MCF 10A (cell line): ENCODE measurements at places on chromosomes 7 and 10. TPM values are rescaled to one million over a fixed set of nuclear protein-coding genes. Genes with fewer than 3 reads are reported as not detected.

GRCh38 chr10:110203500-110204455 lies 3.6 kb upstream of the MXI1 start:
- DNase-seq = no peak

- no peak for DNase-seq
Measured at GRCh38 chr7:118793582-118793981, 569.1 kb downstream of the ANKRD7 start.

GRCh38 chr7:50860174-50860573 lies 77.5 kb upstream of the GRB10 start:
- no peak for DNase-seq

- DNase-seq = peak; percentile 63
Measured at GRCh38 chr10:72044417-72045041, 43.8 kb downstream of the SPOCK2 start.

GRCh38 chr10:1270906-1271305 lies 214.7 kb downstream of the WDR37 start:
- DNase-seq = no peak

DNA sequence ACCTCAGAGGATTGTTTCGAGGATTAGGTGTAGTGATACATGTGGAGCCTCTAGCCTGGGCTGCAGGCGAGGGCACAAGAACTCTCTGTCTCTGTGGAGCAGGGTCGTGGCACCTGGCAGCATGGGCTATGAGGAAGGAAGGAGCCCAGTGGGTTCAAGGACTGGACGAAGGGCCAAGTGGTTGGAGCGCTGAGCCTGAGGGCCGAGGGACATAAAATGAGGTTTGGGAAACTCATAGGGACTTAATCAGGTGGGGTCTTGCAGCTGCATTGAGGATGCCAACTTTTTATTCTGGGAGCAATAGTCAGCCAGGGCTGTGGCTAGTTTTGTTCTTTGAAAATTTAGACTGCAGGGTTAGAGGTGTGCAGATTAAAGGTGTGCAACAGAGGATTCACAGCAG lies 33.0 kb upstream of the ZNF32 start:
- DNase-seq = no peak

DNA sequence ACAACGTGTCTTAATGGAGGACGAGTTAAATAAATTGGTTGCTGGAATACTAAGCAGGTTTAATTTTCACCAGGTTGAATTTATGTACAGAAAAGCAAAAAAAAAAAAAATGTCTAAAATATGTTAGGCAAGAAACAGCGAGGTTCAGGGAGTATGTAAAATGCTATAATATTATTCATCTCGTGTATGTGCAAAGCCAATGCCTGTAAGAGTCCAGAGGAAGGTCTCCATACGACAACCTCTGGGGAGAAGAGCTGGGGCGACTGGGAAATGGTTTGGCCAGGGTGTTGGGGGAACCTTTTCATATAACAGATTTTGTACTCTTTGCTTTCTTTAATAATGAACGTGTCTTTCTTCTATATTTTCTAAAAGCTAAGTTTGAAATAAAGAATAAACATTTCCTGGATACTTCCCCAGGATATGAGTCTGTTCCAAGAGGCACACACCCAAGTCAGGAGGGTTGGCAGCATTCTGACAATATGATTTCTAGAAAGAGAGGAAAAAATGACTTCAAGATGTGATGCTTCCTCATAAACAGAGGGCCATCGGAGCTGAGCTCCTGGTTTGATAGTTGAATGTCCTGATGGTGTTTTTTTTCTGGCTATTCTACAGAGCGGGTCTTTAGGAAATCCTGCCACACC lies 208.6 kb upstream of the MGMT start:
- peak; percentile 42 for DNase-seq

DNA sequence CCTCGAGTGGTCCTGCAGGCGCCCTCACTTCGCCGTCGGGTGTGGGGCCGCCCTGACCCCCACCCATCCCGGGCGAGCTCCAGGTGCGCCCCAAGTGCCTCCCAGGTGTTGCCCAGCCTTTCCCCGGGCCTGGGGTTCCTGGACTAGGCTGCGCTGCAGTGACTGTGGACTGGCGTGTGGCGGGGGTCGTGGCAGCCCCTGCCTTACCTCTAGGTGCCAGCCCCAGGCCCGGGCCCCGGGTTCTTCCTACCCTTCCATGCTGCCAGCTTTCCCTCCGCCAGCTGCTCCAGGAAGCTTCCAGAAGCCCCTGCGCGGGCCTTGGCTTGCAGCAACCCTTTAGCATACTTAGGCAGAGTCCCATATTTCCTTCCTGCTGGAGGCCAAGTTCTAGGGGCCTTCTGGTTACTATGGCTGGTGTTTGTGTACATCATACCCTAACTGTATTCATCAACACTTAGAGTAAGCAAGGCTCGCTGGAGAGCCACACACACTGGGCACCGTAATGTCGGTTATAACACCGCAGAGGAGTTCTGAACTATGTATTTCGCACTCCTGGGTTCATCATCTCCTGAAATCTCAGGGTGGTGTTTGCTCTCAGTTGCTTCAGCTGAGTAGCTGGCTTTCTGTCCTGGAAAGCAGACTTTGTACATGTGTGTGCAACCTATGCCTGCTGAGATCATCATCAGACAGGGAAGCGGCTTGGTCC lies 471 bp downstream of the MGMT start:
- peak; percentile 13 for DNase-seq

DNA sequence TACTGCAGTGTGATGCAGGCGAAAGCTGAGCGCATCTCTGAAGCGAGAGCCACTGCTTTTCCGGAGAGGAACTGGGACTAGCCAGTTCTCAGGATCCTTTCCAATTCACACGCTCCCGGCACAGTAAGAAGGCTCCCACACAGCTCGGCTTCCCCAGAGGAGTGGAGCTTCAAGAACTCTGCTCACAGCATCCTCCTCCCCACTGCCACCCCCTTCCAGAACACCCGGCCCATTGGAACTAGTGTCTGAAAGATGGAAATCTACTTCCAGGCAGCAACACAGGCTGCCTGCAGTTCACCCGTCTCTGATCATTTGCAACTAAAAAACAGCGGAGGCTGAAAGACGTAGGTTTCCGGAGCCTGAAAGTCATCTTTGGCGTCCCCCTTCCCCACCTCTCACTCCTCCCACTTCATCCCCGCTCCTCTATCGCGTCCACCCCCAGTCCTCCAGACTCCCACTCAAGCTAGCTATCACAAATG lies at the start of gene DGKB:
Gene DGKB, minus strand, starts transcription at position 163 of the 479 bp plus-strand sequence.
- DNase-seq = no peak

DNA sequence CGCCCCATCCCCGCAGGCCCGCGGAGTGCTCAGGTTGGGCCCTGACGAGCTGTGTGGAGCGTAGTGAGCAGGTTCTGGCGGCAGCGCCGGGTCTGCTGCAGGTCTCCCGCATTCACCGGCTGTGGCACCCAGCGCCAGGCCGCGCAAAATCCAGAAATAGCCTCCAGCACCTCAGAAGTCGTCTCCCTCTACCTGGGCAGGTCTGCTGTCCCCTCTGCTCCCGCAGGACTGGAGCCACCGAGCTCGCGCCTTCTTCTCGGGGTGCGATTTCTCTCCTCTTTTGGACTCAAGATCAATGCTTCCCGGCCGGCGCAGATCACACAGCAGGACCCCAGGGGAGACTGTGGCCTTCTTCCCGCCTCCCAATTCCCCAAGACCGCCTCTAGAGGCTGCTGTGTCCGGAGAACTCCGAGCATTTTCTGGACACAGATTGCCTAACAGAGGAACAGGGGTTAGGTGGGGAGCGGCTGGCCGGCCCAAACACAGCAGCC lies 8.4 kb downstream of the TLX1 start:
- DNase-seq = no peak

DNA sequence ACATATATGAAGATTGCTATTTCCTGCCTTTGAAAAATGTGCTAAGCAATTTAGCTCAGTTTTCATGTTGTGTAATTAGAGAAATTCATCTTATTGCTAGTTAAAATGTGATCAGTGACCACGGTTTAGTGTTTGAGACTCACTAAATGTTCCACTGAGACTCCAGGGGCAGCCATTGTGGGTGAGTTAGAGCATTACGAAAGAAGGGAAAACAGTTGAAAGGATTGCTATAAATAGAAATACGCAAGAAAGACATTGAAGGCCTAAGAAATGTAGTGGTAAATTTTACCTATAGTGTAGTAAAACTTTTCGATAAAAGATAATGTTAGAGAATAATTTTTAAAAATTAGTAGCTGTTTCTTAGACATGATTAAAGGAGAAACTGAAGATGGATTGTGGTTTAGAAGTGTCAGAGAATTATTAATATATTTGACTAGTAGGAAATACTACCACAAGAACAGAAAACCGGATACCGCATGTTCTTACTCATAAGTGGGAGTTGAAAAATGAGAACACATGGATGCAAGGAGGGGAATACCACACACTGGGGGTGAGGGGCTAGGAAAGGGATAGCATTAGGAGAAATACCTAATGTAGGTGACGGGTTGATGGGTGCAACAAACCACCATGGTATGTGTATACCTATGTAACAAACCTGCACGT lies 394.5 kb downstream of the SEMA3D start:
- no peak for DNase-seq

GRCh38 chr10:33573606-33574005 lies 239.1 kb upstream of the NRP1 start:
- DNase-seq = no peak

GRCh38 chr7:89500084-89500483 lies 654.2 kb upstream of the STEAP1 start:
- DNase-seq = no peak

DNA sequence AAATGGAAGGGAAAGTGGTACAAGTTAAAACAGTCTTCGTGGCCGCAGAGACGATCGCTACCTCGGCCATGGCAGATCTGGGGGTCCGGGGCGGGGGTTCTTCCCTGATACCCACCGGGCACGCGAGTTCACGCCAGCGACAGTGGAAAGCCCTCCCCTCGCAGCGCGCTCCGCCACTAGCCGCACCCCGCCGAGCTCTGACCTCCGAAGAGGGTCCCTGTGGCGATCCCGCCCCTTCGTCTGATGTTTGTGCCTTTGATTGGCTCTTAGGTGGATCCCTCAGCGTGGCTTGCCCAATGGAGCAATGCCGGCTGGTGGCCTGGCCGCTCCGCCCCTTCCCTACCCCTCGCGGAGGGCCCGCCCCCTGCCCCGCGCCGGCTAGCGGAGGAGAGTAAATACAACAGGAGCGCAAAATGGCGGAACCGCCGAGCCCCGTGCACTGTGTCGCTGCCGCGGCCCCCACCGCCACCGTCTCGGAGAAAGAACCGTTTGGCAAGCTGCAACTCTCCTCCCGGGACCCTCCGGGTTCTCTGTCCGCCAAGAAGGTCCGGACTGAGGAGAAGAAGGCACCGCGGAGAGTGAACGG lies at the start of gene RSBN1L:
Gene RSBN1L, plus strand, starts transcription at position 403 of the 586 bp plus-strand sequence. Its CDS starts 11 bp downstream, at position 414.
- peak; percentile 98 for DNase-seq

GRCh38 chr10:6755781-6756460 lies 175.8 kb upstream of the PRKCQ start:
- DNase-seq = no peak

- DNase-seq = peak; percentile 57
Measured at GRCh38 chr7:156473476-156474240, 166.9 kb upstream of the RNF32 start.

GRCh38 chr7:93147363-93147762 lies 822 bp downstream of the SAMD9L start:
- DNase-seq = peak; percentile 38

- no peak for DNase-seq
Measured at GRCh38 chr10:72738486-72738885, 46.5 kb downstream of the MCU start.

DNA sequence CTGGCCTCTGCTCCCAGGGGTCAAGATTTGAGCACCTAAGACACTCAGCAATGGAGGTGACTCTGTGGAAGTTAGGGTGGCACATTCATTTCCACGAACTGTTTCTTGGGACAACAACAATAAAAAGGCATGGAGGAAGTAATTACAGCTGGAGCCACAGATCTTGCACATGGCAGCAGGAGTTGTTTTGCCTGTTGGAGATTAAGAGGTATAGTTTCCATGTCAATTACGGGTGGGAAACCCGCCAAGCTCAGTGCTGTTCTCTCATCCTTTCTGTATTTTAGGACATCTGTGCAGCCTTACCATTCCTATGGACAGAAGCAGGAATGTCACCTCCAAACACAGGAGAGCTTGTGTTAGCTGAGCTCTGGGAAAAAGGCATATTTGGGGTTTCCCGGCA lies 201.2 kb downstream of the SNX10 start:
- DNase-seq = no peak

GRCh38 chr7:34758111-34758601 lies 100.1 kb downstream of the NPSR1 start:
- DNase-seq = no peak

DNA sequence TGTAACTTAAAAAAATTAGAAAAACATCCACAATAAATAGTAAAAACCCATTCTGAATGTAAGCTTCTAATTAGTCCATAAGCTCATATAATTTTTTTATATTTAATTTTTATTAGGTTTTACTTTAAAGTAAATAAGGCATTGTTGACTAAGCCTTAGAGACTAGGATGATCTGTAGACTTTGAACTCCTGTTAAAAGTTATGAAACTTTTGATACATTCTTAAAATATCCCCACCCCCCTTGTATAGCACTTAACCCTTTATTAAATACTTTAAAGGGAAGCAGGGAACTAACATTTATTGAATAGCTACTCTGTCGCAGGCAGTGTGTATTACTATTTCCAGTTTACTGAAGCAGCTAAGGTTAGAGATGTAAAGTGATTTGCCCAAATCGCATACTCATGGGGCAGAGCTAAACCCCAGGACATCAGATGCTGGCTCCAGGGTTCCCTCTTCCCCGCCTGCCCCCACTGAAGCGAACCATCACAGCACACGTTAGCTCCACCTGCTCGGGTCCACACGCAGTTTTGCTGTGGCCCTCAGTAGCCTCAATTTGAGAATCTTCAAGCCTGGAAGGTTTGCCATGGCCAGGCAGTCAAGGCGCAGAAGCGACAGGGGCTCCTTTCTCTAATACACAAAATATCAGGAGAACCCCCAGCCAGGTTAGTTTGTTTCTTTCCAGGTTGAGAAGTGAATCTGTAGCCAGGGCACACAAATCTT lies 762 bp downstream of the PON1 start:
- no peak for DNase-seq

DNA sequence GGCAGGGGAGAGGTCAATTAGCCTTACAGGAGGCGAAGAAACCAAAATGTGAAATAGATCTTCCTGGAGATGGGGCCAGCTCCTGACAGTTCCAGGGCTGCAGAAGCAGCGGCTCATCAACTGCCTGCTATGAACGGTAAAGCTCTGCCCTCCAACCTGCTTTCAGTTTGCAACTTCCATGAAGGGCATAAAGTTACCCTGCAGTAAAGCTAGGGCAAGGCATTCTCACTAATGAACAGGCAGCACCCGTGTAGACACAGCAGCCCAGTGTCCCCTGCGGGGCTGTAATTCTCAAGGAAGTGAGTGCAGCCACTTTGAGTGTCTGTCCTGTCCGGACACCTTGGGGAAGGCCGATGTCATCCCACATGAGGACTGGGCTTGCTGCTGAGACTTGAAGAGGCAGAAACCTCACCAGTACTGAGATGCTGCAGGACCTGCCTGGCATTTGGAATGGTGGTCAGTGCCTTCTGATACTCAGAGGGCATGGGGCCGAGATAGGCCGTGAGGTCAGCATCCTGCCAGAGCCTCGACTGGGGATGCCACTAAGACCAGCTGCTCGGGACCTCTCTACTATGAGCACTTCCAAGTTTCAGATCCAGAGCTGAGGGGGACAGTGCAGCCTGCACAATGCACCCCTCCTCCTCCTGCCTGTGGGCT lies 26.1 kb upstream of the C10orf53 start:
- no peak for DNase-seq

The TET1 gene
- 0.05 TPM in 1 of 2 replicates, not detected in the other for total RNA-seq

The HMX2 gene
- not detected in 2 replicates for total RNA-seq

The GARS1 gene
- total RNA-seq = 325 and 386 TPM in 2 replicates

The NUTM2E gene
- total RNA-seq = 0.12 and 0.37 TPM in 2 replicates

The NUDT13 gene
- 1.7 and 1.8 TPM in 2 replicates for total RNA-seq

The NANOS1 gene
- total RNA-seq = 2.2 and 3.8 TPM in 2 replicates

The ASIC3 gene
- 3.9 and 8.8 TPM in 2 replicates for total RNA-seq

The RBM17 gene
- total RNA-seq = 113 and 128 TPM in 2 replicates

The PNLIPRP2 gene
- total RNA-seq = not detected in 2 replicates

The PODXL gene
- total RNA-seq = 1.6 and 1.7 TPM in 2 replicates

The ELFN1 gene
- not detected in 2 replicates for total RNA-seq
